ENCODE measurements at places on chromosomes 2 and 18.

DNA sequence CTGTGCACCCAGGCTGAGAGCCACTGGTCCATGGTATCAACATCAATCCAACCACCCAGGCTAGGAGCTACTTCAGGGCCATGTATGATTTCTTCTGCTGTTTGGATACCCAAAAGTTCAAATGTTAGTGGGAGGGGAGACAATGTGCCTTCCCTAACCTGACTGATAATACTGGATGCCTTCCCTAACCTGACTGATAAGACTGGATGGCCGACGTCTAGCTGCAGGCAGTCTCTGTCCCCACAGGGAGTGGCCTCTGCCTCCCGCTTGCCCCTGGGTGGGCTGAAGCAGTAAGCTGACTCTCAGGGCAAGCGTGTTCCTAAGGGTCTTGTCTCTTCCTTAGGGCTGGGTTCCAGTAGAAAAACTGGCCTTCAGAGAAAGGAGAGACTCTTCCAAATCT, 65.8 kb downstream of the ZAP70 start:
- DNase-seq, result no peak

DNA sequence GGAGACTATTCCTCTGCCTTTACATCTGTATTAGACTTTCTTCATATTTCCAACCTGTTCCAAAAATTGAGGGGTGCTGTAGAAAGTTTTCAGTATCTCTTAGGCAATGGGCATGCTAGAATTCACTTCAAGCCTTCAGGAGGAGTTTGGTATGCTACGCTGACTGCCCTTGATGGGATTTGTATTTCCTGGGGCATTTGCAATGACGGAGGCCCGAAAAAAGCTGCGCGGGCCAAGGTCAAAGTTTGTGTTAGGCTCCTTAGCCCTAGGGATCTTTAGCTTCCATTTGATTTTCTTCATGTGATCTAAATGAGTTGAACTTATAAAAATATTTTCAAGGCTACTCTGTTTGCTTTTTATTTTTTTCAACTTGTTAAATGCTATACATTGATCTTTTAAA, 5.1 kb downstream of the CPS1 start:
- DNase-seq, result no peak

DNA sequence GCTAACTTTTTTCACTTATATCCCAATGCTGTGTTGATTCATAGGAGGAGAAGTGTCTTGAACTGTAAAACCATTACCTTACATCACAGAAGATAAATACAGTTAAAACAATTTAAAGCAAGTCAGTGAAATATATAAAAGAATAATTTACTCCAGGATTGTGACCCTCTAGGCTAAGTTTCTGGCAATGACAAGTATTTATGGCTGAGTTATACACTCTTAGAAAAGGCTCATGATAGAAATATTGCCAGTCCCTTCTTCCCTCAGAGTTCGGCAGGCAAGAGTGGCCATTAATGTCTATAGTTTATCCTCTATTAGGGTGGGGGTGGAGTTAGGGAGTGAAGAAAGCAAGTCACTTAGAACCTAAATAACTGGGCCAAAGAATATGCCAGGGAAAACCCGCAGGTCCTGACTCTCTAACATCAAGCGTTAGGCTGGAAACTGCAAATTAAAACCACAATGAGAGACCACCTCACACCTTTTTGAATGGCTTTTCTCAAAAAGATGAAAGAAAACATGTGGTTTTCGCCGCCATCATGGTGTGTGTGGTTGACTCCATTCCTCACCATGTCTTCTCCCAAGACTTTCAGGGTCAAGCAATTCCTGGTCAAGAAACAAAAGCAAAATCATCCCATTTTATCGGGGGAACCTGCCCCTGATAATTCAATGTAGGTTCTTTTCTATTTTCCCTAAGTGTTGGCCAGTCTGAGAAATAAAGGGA, 69.3 kb downstream of the CD226 start:
- DNase-seq, result no peak

DNA sequence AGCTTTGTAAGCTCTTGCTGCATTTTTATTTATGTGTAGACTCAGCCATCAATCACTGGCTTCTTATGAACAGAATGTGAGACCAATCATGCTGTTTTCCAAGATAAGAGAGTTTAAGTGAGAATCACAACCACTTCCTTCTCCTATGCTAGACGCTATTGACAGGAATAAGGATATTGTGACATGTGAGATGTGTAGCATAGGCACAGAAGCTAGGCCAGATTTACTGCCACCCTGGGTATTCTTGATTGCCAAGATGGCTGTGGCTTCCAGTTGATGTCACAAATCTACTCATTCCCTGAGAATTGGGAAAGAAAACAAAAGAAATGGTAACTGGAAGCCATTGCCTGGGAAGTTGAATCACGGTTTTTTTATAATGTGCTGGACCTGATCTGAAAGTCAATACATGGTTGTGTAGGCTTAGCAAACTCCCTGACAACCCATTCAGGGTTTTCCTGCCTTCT, 49.9 kb downstream of the RAB27B start:
- no peak for DNase-seq

GRCh38 chr2:197434541-197435513, at the start of gene SF3B1:
Gene SF3B1, minus strand, starts transcription at chr2:197435028. Its CDS starts 29 bp downstream, at chr2:197434999.
- DNase-seq, result peak; percentile 97

DNA sequence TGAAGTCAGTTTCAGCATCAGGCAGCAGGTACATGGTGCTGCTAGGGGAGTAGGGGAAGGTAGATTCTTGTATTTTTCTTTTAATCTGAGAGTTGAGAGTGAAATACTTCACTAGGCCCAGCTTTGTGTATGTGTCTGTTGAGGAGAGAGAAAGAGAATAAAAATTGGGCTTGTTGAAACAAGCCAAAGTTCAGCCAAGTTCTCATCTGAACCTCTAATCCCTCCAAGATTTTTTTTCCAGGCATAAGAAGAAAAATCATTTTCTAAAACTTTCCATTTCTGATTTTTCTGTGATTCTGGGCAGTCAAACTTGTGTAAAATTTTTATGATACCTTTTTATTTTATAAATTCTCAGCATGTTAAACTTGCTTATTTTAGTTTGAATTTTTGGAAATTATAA, 55.6 kb downstream of the PTPRM start:
- DNase-seq, result no peak

GRCh38 chr2:65656160-65656718, 223.8 kb upstream of the SPRED2 start:
- DNase-seq, result no peak

GRCh38 chr2:61536180-61536571, 2.0 kb downstream of the XPO1 start:
- no peak for DNase-seq
